NCI-H526 treated with DMSO at 0.1 percent for 48 hours (cell line): ENCODE measurements at places on chromosomes 12 and 14.

DNA sequence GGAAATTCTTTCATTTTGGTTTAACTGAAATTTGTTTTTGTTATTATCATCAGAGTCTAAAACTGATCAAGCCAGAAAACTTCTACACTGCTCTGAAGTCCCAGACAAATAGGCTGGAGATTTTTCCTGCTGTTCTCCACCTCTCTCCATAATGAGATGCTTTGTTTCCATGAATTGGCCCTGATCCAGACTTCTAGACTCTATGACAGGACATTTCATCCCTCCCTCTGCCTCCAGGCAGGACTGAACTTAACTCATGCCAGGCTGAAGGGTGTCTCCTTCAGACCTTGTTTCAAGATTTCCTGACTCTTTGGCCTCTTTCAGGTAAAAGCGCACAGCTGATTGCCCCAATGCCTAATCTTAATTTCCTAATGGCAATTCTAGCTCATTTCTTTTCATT is 69.1 kb upstream of the HOXC13 start:
- peak; percentile 3 for DNase-seq

- no peak for DNase-seq
Observed at GRCh38 chr12:81043979-81044740, 33.7 kb upstream of the ACSS3 start.

GRCh38 chr14:19975291-19975690 is at the start of gene OR4K15:
OR4K15 (plus strand) TSS chr14:19975591; CDS start chr14:19975591, 0 bp downstream.
- no peak for DNase-seq

DNA sequence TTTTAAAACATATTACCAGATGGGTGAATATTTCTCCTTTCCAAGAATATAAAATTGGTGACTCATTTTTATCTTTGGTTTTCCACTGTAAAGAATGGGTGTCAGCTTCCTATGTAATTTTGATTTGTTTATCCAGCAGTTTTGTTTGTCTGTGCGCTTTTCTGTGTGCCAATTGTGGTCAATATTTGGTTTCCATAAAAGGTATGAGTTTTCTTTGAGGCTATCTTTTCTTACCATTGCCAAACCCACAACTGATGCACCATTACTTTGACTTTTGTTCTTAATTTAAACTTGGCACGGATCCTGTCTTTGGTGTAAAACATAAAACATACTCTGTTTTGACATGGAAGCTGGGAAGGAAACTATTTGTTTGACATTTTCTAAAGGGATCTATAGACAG is 78.8 kb upstream of the NAV3 start:
- DNase-seq = no peak

- no peak for DNase-seq
Observed at GRCh38 chr14:105999361-106000028, 473.1 kb downstream of the TMEM121 start.

- DNase-seq = no peak
Observed at GRCh38 chr14:79331830-79332229, 879.5 kb downstream of the DIO2 start.

GRCh38 chr14:101019541-101019940 is 116.0 kb upstream of the RTL1 start:
- DNase-seq = no peak

DNA sequence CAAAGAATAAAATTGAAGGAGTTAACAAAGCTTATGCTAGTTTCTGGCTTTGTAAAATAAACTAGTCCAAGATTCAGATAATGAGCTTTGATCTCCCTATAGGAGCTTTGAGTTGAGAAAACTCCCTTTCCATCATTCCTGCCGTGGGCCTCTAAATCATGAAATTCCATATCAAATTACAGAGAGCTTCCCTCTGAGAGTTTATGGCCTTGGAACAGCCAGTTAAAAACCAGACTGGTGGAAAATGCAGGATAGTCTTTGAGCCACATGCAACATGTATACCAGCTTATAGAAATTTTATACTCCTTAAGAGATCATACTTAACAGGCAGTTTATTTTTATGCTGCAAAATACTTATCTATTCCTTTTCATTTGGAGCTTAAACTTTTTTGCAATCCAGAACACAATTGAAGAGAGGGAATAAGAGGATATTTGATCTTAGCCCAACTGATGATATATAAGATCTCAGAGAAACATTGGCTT is 175.8 kb upstream of the ATP2B1 start:
- no peak for DNase-seq

- DNase-seq = no peak
Observed at GRCh38 chr12:30932881-30933280, 6.3 kb downstream of the TSPAN11 start.

- DNase-seq = no peak
Observed at GRCh38 chr12:93698307-93699092, 21.3 kb downstream of the CRADD start.

- DNase-seq = no peak
Observed at GRCh38 chr12:50258167-50258551, 25.2 kb downstream of the LIMA1 start.

DNA sequence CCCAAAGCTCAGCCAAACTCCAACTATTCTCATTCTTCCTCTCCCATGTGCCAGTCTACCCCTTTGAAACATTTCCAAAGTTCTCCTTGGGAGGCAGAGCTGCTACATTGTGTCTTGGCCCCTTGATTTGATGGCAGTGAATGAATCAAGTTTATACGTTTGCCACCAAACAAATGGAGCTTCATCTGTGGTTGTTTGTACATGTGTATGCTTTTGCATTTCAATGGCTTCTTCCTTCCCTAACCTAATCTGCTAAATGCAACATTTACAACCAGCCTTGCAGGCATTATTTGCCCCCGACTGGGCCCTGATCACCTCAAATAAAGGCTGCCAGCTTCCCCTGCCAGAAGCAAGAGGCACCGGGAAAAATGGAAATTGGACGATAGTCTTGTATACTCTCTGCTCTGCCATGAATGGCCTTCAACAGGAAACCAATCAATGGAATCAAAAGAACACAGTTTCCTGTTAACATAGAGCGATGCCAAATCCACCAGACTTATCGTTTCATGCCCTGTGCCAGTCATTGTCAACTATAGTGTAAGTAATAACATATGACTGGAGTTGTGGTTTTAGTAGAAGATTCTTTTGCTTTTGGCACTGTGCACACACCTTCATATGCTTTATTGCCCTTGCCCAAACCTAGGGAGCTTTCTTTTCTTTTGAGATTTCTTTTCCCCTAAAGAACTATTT is 97.8 kb downstream of the TMEM30B start:
- DNase-seq = no peak
